ENCODE measurements at places on chromosomes 7 and 10.

DNA sequence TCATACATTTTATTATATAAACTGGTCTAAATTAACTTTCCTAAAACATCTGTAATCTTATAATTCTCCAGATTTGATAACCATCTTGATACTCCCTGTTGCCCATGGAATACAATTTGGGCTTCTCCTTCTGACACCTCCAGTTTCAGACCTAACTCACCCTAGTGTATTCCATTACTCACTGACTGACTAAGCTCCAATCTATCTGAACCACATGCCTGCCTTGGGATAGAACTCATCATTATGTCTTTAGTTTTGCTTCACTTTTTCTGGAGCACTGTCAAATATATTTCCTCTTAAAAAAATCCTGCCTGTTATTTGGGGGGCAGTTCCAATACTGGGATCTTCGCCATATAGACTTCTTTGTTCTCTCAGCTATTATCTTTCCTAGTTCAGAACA, 4.9 kb upstream of the FOXP2 start:
- DNase-seq: no peak

DNA sequence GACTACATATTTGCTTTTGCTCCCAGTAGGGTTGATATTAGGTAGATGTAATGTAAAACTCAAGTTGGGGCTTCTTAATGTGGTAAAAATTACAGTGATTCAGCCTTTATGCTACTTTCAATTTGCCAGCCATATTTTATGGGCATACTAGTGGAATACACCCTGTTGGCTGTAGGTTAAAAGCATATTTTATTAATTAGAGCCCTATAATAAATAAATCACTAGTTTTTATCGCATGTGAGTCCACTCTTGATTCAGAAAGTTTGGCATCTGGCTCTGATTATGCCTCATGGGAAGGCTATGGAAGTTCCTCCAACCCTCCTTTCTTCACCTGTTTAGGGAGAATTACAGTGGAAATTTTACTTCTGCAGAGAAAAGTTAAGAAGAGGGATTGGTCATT, 390.9 kb downstream of the GATA3 start:
- no peak for DNase-seq

DNA sequence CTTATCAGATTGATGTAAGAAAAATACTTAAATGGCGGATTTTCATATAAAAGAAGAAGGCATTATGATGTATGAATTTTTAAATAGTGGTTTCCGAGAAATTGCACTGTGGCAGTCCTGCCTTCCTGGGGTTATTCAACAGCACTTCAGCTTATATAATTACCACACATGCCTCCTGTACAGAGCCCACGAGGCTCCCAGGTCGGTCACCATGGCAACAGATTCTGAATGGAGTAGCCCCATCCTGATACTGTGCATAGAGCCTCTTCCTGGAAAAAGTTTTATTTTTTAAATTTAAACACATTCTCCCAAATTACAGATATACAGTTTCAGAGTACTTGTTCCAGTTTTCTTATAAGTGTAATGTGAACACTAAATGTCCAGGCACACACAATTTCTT, 15.9 kb upstream of the ASB4 start:
- no peak for DNase-seq

GRCh38 chr10:81877596-81877995, 2.6 kb downstream of the NRG3 start:
- no peak for DNase-seq

DNA sequence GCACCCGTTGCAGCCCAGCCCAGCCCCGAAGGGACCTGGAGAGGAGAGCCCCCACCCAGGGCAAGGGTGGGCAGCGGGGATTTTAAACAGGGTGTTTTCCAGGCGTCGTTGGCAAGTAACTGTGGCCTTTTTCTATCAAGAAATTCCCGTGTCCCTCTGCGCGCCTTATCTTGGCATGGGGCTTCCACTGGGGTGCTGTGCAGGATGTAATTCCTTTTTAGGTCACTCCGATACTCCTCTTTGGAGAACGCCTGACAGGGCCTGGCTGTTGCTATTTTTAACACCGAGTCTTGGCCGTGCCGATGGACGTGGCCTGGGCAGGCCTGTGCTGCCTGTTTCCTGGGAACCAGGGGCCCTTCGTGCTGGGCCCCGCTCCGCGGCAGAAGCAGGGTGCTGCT, 93.8 kb downstream of the INPP5A start:
- DNase-seq: no peak

GRCh38 chr7:129502708-129503685, 666 bp downstream of the SMKR1 start:
- DNase-seq: no peak

DNA sequence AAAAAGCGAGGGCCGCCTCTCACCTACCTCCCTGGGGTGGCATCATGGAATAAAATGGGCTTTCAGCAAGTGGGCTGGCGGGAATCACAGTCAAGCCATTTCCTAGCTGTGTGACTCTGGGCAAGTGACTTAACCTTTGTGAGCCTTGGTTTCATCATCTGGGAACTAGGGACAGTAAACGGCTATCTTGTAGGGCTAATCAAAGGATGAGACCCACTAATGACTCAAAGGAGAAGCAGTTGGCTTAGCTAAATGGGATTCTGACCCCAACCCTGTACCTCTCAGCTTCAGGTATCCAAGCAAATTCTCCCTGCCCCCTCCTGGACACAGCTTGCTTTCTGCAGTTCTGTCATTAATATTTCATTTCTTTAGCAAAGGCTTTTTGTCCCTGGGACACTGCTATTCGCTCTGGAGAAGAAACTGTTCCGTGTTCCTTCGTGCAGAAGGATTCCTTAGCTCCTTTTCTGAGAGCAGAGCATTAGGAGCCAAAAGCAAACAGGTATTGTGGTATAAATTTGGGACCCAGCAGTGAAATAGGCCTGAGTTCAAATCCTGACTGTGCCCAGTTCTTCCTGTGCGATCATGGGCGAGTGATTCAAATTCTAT, 25.9 kb downstream of the TRIM8 start:
- no peak for DNase-seq

DNA sequence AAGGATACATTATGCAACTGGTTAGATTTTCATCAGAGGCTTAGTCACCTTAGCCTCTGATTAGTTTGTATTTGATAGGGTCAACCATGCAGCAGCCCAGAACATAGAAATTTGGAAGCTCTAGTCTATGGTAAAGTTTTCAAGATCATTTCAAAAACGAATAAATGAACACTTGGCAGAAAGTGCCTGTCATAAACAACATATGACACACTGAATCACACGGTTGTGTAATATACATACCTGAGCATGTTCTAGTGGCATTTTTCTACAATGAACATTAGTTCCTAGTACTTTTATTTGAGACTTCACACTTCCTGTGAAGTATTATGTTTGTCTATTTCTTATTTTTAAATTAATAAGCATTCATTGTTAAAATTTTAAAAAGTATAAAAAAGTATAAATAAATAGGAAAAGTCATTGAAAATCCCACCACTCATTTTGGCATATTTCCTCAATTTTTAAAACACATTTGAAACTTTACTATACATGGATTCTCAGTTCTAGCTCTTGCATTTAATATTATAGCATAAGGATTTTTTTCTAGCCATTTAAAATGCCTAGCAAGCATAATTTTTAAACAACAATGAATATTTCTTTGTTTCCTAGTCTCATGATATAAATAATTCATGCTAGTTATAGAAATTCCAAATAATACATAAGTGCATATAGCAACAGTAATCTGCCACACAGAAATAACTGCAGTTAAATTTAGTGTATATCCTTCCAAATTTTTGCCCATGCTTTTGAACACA, 25.7 kb upstream of the PRPS1L1 start:
- no peak for DNase-seq

- DNase-seq: no peak
These were observed 203.2 kb downstream of the ANK3 start for GRCh38 chr10:60186315-60187071.

- DNase-seq: no peak
These were observed 16.0 kb downstream of the CYP3A43 start for GRCh38 chr7:99843808-99844207.
